ENCODE measurements at places on chromosomes 1 and 21.
A peak's percentile ranks its signal among the peaks of the same experiment; 100 is the strongest.

DNA sequence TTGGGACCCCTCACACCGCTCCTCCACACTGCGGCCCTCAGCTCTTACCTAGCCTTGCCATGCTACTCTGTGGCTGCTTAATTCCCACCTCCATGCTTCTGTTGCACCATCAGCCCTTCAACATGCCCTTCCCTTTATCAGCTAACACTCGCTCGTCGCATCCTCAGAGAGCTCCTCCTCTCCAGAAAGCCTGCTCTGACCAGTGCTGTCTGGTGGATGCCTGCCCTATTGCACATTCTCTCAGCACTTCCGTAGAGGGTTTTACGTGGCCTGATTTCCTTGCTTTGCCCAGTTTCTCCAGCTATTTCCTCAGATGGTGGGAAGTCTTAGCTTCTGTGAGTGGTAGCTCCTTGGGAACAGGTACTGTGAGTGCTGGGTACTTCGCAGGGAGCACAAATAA, 10.3 kb upstream of the LAD1 start:
- DNase-seq, result no peak

GRCh38 chr1:23915466-23915865, 2.3 kb upstream of the CNR2 start:
- peak; percentile 40 for DNase-seq

DNA sequence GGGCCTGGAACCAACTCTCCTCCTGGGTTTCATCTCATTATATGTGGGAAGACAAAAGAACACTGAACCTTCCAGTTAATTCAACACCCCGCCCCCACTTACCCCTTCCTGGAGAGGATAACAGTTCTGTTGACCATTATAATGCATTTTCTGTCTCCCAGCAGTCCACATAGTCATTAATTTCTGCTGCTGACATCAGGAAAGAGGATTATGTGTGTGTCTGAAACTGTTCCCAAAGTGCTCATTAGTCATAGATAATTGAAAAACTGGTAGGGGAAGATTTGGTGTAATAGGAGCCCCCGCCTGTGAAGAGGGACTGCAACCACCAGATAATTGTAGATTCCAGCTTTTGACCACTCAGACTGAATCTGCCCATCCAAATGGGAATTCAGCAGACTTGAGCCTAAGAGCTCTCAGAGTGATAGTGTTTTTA, 208.7 kb downstream of the FGGY start:
- DNase-seq, result no peak

GRCh38 chr21:42622284-42622683, 31.1 kb upstream of the PDE9A start:
- DNase-seq, result no peak

DNA sequence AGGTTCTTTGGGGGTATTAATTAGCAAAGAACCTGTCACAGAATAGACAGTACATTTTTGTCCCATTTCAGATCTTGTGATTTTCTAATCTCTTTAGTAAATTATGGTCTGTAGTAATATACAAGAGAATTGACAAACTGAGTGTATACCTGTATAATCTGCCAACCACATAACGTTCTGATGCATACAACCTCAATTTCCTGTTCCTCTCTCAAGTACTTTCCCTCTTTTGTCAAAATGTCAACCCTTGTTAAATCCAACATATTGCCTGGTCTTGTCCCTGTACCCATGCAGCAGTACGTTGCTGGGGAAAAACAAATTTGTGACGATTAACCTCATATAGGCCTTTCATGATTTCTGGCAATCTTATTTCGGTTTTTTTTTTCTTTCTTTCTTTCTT, 1.1 kb downstream of the ARV1 start:
- peak; percentile 25 for DNase-seq

GRCh38 chr1:91124290-91124985, 102.6 kb upstream of the ZNF644 start:
- DNase-seq, result no peak

DNA sequence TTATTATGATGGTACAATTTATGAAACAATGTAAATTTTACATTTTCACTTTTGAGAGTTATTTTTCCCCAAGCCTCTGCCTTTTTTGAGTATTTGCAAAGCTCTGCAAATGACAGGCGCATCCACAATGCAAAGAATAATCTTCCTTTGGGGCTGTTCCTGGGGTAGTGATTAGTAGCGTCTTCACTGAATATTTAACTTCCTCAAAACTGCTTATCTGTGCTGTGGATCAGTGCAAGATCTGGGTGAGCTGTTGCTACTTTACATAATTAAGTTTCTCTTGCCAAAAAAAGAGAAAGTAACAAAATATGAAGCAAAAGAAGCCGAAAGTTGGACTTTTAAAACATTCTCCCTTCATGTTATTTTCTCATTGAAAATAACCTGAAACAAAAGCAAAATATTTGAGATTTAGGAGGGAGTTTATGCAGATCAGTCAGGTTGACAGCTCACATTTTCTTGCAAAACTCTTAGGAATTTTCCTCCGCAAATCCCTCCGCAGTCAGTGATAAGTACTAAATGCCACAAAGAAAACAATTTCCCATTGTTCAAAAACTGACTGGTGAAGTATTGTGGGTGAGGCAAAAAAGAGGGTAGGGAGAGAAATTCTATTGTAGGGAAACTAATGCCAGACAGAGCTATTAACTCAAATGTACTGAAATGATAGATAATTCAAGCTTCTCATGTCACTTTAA, 276.4 kb upstream of the B3GALT2 start:
- peak; percentile 28 for DNase-seq

DNA sequence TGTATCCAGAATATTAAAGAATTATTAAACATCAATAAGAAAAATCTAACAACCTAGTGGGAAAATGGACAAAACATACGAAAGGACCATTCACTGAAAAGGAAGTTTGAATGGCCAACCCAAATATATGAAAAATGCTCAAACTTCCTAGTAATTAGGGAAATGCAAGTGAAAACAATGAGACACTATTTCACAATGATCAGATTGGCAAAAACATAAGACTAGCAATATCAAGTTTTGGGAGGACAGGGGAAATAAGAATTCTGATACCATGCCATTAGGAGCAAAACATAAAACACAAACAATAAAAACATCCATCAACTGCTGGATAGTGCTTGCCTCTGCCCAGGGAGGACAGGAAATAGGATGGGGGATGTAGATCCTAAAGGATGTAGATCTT, 14.3 kb downstream of the XCL2 start:
- DNase-seq, result no peak

Data from common myeloid progenitor, CD34-positive (primary cell).